Small intestine (tissue), 16 donors: ENCODE measurements at places on chromosomes 7 and 10. TPM values are rescaled to one million over a fixed set of nuclear protein-coding genes. Genes with fewer than 3 reads are reported as not detected.

GRCh38 chr7:151987748-151988529 is 31.7 kb downstream of the GALNTL5 start:
- H3K4me3 ChIP-seq = no peak overlapping the region
- H3K36me3 ChIP-seq = no peaks in the 10 kb centered on the region
- no peaks in the 10 kb centered on the region for H3K4me1 ChIP-seq
- no peak for DNase-seq
- H3K27me3 ChIP-seq = no peaks in the 10 kb centered on the region
- no peak overlapping the region for H3K27ac ChIP-seq

DNA sequence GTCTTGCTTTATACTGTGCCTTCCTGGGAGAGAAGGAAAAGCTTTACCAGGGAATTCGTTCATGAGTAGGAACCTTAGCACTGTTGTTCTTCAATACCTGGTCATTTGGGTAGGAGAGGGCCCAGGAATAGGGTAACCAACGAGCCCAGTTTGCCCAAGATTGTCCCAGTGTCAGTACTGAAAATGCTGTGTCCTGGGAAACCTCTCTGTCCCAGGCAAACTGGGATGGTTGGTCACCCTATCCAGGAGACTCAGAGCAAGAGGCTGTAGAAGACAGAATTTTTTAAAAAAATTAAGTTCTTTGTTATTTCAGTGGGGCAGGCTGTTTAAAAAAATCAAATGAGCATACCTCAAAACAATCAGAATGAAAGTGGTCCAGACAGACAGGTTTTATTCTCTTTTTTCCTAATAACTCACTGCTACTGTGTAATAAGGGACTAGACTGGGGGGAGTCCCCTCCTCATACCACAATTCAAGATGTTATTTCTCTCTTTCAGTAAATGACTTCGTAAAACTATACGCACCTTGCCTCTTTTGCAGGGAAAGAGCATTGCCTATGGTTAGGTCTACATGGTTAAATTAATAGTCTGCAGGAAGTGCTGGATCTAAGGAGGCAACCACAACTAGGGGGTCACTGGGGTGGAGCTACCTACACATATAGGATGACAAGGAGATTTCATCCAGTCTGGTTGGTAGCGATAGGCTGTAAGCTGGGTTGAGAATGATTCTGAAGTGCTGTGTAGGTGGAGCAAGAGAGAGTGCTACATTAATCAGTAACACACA is 41.1 kb upstream of the FAM133B start:
- DNase-seq = no peak
- H3K4me1 ChIP-seq = peaks cover 16% of the 10 kb centered on the region
- no peak overlapping the region for H3K27ac ChIP-seq
- H3K36me3 ChIP-seq = no peaks in the 10 kb centered on the region

- peak overlapping the region; percentile 17 for H3K27ac ChIP-seq
- DNase-seq = no peak
- H3K4me3 ChIP-seq = no peak overlapping the region
- H3K4me1 ChIP-seq = peaks cover 53% of the 10 kb centered on the region
- no peaks in the 10 kb centered on the region for H3K27me3 ChIP-seq
Measured at GRCh38 chr7:1535701-1536454, 5.4 kb downstream of the MAFK start.

DNA sequence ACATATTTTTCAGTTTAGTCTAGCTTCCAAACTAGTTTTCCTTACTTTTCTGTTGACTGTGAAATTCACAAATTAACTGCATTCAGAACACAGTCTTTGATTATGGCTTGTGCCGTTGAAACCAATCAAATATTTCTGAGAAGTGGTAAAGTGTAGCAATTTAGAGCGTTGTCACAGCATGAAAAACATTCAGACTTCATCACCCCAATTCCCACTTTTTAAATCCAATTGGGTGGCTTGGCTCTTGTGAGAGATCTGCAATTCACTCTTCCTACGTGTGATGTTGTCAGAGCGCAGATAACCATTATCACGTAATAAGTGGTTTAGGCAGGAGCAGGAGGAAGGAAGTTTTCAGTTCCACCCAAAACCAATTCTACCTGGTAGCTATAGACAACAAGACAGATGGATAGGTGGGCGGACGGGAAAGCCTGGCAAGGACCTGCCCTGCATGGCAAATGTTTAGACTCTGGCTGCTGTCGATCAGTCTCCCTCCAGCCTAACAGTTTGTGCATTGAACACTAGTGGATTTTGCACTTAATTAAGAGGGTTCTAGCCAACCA is 8.9 kb downstream of the COBL start:
- no peaks in the 10 kb centered on the region for H3K27me3 ChIP-seq
- no peak for DNase-seq
- no peak overlapping the region for H3K4me3 ChIP-seq
- H3K4me1 ChIP-seq = no peaks in the 10 kb centered on the region
- no peaks in the 10 kb centered on the region for H3K36me3 ChIP-seq

- no peaks in the 10 kb centered on the region for H3K27me3 ChIP-seq
- peaks cover 5% of the 10 kb centered on the region for H3K36me3 ChIP-seq
- DNase-seq = peak; percentile 6
- no peak overlapping the region for H3K27ac ChIP-seq
- H3K4me3 ChIP-seq = no peak overlapping the region
Measured at GRCh38 chr10:89741126-89741762, 39.9 kb downstream of the KIF20B start.

GRCh38 chr7:25122373-25122772 is 2.7 kb downstream of the CYCS start:
- no peaks in the 10 kb centered on the region for H3K27me3 ChIP-seq
- H3K36me3 ChIP-seq = peaks cover 8% of the 10 kb centered on the region

- no peaks in the 10 kb centered on the region for H3K27me3 ChIP-seq
- H3K4me3 ChIP-seq = no peak overlapping the region
- no peaks in the 10 kb centered on the region for H3K36me3 ChIP-seq
- peak overlapping the region; percentile 82 for H3K27ac ChIP-seq
- DNase-seq = no peak
Measured at GRCh38 chr10:72639441-72639873, 13.6 kb upstream of the MICU1 start.

DNA sequence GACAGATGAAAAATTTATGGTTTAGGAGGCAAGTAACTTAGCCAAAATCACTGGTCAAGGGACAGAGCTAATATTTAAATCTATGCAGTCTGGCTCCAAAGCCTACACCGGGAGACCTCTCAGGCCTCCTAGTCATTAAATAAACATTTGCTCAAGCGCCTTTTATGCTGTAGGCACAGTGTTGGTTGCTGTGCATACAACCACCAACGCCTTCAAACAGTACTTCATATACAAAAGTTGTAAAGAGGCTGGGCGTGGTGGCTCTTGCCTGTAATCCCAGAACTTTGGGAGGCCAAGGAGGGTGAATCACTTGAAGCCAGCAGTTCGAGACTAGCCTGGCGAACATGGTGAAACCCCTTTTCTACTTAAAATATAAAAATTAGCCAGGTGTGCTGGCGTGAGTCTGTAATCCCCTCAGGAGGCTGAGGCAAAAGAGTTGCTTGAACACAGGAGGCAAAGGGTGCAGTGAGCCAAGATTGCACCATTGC is 159.8 kb downstream of the MAGI2 start:
- no peak overlapping the region for H3K4me3 ChIP-seq
- DNase-seq = no peak
- no peaks in the 10 kb centered on the region for H3K4me1 ChIP-seq
- H3K27ac ChIP-seq = no peak overlapping the region
- H3K27me3 ChIP-seq = no peaks in the 10 kb centered on the region

- peaks cover 43% of the 10 kb centered on the region for H3K4me1 ChIP-seq
- peak; percentile 61 for DNase-seq
- no peak overlapping the region for H3K4me3 ChIP-seq
- peak overlapping the region; percentile 72 for H3K27ac ChIP-seq
- no peaks in the 10 kb centered on the region for H3K27me3 ChIP-seq
Measured at GRCh38 chr7:20235288-20235687, 18.1 kb upstream of the MACC1 start.

DNA sequence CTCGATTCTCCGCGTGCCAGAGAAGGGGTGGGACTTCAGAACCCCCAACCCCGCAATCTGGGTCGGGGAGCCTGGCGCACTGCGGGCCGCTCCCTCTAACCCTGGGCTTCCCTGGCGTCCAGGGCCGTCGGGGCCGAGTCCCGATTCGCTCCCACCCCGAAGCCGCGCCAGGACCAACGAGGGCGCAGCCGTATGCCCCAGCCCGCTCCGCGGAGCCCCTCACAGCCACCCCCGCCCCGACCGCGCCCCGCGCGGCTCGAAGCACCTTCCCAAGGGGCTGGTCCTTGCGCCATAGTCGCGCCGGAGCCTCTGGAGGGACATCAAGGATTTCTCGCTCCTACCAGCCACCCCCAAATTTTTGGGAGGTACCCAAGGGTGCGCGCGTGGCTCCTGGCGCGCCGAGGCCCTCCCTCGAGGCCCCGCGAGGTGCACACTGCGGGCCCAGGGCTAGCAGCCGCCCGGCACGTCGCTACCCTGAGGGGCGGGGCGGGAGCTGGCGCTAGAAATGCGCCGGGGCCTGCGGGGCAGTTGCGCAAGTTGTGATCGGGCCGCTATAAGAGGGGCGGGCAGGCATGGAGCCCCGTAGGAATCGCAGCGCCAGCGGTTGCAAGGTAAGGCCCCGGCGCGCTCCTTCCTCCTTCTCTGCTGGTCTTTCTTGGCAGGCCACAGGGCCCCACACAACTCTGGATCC is at the start of gene LEP:
Gene LEP, plus strand, starts transcription at position 583 of the 691 bp plus-strand sequence. CDS start 10,741 bp downstream, outside the sequence.
- no peaks in the 10 kb centered on the region for H3K36me3 ChIP-seq
- H3K27me3 ChIP-seq = no peaks in the 10 kb centered on the region
- no peak for DNase-seq
- no peaks in the 10 kb centered on the region for H3K4me1 ChIP-seq
- no peak within 1 kb of the TSS for H3K27ac ChIP-seq

DNA sequence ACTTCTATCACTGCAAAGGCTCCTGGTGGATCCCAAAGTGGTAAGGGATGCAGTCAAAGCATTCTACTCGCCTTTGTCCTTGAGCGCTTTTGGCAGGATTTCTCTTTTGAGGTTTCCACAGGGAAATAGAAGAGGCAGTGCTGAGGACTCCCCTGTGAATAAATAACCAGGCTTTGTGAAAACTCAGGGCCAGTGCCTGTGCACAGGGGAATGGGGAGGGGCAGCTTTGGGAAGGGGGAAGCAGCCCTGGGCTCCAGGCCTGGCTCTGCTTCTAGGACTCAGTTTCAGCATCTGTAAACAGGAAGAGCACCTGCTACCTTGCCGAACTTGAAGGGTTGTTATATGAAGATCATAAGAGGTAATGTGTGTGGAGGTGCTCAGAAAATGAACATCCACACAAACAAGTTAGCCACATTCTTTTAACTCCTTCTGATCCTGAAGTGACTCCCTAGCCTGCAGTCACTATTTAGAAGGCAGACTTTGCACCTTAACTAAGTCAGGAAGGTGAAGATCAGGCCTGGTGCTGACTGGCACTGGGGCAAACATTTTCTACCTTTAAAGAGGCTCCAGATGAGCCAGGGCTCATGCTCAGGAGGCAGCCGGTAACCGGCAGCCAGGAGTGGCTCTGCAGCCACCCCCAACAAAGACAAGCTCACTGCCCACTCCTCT is 22.5 kb upstream of the MMP21 start:
- no peak overlapping the region for H3K4me3 ChIP-seq
- H3K27ac ChIP-seq = no peak overlapping the region
- H3K27me3 ChIP-seq = no peaks in the 10 kb centered on the region
- DNase-seq = no peak
- no peaks in the 10 kb centered on the region for H3K4me1 ChIP-seq

DNA sequence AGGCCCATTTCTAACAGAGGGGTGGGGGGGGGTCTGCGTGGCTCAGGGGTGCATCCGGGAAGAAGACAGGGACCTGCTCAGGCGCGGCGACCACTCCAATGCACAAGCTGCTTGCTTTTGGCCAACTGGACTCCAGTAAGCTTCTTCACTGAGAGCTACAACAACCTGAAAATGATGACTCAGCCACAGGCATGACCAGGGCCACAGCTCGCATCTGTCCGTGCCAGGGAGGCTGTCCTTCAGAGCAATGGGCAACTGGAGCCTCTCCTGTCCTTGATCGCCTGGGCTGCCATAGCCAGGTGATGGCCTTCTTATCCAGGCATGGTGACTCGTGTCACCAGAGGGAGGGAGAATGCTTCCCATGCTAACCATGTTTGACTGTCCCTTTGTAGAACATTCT is 81.6 kb upstream of the RNF32 start:
- no peak overlapping the region for H3K4me3 ChIP-seq
- H3K36me3 ChIP-seq = no peaks in the 10 kb centered on the region
- no peak for DNase-seq
- H3K4me1 ChIP-seq = no peaks in the 10 kb centered on the region

- no peak overlapping the region for H3K4me3 ChIP-seq
- no peak overlapping the region for H3K27ac ChIP-seq
- peaks cover 12% of the 10 kb centered on the region for H3K36me3 ChIP-seq
- H3K27me3 ChIP-seq = peaks cover 19% of the 10 kb centered on the region
Measured at GRCh38 chr7:44063894-44064651, 1.3 kb downstream of the PGAM2 start.

MLXIPL gene
- 208 TPM for polyA plus RNA-seq

HTRA1 gene
- polyA plus RNA-seq = 1.6 TPM

H2BK1 gene
- polyA plus RNA-seq = not detected

PRSS37 gene
- not detected for polyA plus RNA-seq

ZNF804B gene
- not detected for polyA plus RNA-seq

PRTFDC1 gene
- 9.7 TPM for polyA plus RNA-seq
